ENCODE measurements at places on chromosomes 4 and X.

GRCh38 chrX:119236623-119237561 lies 807 bp downstream of the PGRMC1 start:
- peak; percentile 68 for DNase-seq

DNA sequence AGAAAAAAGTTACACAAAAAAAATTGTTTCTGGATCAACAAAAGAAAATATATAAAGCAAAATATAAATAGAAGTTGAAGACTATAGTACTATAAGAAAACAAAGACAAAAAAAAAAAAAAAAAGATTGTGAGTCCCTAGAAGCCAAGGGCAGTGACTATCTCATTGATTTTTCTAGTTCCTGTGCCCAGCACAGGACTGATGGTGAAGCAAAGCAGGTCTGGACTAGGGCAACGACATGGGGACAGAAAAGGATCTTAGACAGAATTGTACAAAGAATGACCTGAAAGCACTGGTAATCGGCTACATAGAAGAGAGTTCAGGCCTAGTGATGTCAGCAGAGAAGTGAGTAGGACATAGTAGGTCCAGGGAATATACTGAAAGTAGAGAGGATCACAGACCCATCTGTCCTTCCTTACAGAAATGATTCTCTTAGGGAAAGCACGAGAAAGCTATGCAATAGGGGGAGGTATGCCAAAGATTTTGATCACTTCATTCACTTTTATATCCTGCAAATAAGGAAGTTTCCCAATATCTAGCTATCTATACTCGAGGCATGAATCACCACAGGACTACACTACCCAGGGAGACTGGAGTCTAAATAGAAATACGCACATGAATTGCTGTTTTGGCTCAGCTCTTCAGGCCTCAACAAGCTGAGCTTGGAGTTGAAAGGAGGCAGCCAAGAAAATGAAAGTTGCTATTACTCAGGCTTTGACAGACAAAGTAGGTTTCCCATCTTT lies 230.9 kb upstream of the GPC4 start:
- no peak for DNase-seq

DNA sequence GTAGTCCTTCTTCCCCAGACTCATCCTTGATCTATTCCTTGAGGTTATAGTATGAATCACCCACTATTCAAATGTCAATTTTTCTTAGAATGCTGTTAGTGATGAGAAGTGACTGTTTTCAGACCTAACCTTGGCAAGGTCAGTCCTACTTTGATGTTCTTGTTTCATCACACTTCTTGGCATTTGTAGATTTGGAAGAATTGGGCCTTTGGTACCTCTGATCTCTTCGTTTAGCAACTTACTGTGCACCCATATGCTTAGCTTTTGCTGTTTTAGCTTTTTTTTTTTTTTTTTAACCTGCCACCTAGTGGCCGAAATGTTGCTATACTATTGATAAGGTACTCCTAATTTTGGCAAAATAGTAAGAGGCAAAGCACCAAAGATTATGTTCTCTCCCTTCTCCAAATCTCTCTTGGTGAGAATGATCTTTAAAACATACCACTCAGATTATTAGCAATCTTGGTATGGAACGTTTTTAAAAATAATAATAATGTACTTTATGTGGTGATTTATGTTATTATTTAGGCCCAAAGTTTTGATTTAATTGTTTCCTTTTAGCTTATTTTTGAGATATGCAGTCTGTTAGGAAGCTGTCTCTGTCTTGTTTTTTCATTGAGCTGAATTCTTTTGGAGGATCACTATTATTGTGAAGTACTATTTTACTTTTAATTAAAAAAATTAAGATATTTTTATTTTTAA lies 16.6 kb downstream of the DCK start:
- DNase-seq: no peak

- DNase-seq: no peak
Observed at GRCh38 chr4:152368001-152368400, 167.9 kb downstream of the FBXW7 start.

DNA sequence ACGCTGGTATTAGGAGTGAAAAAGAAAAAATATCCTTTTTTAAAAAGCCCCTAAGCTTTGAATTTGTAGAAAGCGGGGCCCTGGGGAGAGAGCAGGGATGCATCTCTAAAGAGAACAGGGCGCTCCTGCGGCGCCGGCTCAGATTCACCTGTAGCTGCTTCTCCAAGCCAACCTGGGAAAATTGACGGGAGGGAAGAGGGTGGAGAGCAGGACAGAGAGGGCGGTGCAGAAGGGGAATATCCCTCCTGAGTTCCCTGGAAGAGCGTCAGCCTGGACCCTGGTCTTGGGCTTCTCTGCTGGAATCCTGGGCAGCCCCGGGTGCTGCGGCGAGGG lies 776 bp upstream of the SOWAHD start:
- no peak for DNase-seq

DNA sequence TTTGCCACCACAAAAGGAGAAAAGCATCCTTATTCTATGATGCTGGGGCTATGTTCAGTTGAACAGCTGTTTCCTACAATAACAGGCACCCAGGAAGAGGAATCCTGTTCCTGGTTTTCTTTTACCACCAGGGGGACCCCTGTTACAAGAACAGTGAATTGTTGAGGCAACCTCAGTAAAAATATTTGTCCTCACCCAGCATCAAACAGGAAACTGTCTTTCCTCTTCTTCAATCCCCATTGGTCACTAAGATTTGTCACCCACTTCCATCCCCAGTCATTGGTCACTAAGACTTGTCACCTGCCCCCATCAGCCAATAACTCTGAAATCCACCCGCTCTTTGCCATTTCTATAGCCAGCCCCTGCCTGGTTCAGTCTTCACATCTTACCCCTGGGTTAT lies 143.5 kb upstream of the GALNT7 start:
- no peak for DNase-seq

DNA sequence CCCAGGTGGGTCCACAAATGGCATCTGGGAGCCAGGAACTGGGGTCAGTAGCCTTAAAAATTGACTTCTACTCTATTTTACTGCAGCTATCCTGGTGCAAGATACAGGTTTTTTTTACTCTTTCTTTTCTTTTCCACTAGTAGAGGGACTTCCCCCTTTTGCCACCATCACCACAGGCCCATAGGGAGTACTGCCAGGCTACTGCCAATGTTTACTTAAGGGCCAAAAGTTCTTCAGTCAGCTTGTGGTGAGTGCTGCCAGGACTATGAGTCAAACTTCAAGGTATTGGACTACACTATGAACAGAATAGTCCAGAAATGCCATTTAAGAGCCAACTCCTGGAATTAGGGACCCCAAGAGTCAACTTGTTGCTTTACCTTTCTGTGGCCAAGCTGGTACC lies 94.7 kb downstream of the EDA2R start:
- no peak for DNase-seq

- DNase-seq: no peak
Observed at GRCh38 chr4:8195431-8195830, 3.7 kb upstream of the SH3TC1 start.

GRCh38 chr4:91758487-91758886 lies 545.3 kb upstream of the GRID2 start:
- DNase-seq: no peak

GRCh38 chr4:90198086-90198847 lies 71.1 kb downstream of the CCSER1 start:
- no peak for DNase-seq

GRCh38 chrX:47936224-47936939 lies 67.4 kb downstream of the ZNF182 start:
- no peak for DNase-seq

DNA sequence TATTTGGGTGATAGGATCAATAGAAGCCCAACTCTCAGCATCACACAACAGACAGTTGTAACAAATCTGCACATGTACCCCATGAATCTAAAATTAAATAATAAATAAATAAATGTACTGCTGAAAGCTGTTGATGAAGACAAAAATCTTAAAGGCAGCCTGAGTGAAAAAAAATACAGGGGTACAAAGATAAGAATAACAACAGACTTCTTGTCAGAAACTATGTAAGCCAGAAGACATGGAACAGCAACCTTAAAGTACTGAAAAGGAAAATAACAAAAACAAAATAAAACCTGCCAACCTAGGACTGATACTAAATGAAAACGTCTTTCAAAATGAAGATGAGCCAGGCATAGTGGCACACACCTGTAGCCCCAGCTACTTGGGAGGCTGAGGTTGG lies 25.0 kb upstream of the PDLIM5 start:
- no peak for DNase-seq

- no peak for DNase-seq
Observed at GRCh38 chr4:95181243-95181995, 367.4 kb downstream of the UNC5C start.

- DNase-seq: no peak
Observed at GRCh38 chr4:155450676-155451075, 73.9 kb upstream of the MAP9 start.

GRCh38 chrX:96971812-96972211 lies 88.1 kb downstream of the RPA4 start:
- no peak for DNase-seq

- DNase-seq: no peak
Observed at GRCh38 chr4:95204267-95204844, 344.4 kb downstream of the UNC5C start.

GRCh38 chr4:186216465-186217024 lies 10.8 kb upstream of the KLKB1 start:
- DNase-seq: no peak

- no peak for DNase-seq
Observed at GRCh38 chr4:17055788-17056187, 157.3 kb upstream of the LDB2 start.

GRCh38 chrX:134692233-134692632 lies 34.0 kb upstream of the PLAC1 start:
- DNase-seq: no peak

DNA sequence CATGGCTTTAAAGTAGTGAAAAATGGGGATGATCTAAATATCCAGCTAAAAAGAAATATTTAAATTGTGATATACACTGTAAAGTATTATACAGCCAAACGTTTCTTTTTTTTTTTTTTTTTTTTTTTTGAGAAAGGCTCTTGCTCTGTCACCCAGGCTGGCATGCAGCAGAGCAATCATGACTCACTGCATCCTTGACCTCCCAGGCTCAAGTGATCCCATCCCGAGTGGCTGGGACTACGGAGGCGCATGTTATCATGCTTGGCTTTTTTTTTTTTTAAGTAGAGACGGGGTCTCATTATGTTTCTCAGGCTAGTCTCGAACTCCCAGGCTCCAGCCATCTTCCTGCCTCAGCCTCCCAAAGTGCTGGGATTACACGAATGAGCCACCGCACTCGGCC lies 17.1 kb downstream of the SMIM14 start:
- DNase-seq: no peak

- DNase-seq: no peak
Observed at GRCh38 chrX:5907207-5907606, 321.5 kb downstream of the NLGN4X start.

DNA sequence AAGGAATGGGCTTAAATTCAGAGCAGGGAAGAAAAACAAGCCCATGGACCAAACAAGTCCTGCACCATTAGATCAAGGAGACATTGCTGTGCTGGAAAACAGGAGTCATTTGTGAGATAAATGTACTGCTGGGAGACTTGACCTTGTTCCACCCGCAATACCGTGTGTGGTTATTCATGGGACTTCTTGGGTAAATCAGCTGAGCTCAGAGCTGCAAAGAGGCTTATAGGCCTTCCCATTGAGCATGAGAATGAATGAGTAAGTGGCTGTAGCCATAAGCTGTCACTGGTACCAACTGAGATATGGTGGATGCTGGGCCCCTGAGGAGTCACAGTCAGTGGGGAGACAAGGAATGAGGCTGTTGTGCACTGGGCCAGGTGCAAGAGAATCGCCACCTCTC lies 2.3 kb upstream of the CYTL1 start:
- no peak for DNase-seq

GRCh38 chrX:46140272-46140671 lies 404.9 kb downstream of the ZNF674 start:
- no peak for DNase-seq

- DNase-seq: no peak
Observed at GRCh38 chrX:53486285-53486684, 52.1 kb upstream of the HSD17B10 start.

- DNase-seq: no peak
Observed at GRCh38 chr4:188869581-188869980, 730.3 kb downstream of the TRIML1 start.

DNA sequence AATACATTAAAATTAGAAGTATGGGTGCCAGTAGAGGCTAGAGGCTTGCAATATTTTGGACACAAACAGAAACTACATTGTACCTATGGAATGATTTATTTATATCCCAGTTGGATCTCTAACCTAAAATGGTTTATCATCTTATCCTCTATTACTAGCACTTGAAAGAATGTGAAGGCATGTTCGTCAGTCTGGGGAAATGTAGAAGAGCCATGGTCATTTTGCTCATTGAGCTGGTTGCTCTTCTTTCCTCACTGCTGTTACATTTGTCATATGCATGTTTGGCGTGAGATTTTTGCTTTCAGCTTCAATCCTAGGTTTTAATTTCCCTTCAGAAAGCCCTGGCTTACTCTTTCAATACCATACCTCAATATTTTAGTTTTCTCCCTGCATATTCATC lies 82.4 kb upstream of the MYOZ2 start:
- no peak for DNase-seq

DNA sequence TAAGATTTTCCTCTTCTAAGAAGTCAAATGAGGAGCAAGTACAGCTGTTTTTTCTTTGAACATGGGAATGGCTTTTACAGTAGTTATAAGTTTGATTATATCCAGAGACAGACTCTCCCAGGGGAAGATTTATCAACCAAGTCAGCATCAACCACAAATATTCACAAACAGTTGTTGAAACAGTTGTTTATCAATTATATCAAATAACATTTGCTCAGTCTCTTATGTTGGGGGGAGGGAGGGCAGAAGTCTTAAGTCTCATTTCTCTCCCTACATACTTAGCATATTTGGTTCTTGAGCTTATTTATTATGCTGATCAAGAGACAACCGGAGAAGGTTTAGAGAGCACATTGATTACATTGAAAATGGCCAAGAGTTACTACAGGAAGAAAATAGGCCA lies 110.1 kb downstream of the FBXO8 start:
- DNase-seq: no peak

DNA sequence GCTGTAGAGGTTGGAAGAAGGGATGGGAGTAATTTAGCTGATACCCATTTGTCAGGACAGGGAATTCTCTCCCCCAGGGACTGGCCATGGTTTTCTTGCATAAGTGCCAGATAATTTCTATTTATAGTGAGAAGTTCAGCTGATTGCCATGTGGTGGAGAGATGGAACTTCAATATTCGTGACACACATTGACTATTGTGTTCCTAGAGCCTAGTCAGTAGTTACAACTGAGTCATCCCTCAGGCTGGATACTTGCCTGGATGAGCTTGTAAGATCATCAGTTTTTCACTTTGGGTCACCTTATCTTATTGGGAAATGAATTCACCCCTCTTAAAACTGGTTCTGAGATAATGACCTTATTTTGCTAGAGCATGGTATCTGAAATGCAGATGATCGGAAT lies 32.2 kb downstream of the CFAP299 start:
- no peak for DNase-seq

- no peak for DNase-seq
Observed at GRCh38 chrX:155998116-155998515, 620 bp downstream of the IL9R start.

GRCh38 chrX:70026851-70027200 lies 22.9 kb downstream of the AWAT2 start:
- no peak for DNase-seq

GRCh38 chrX:108209006-108209554 lies 117.5 kb downstream of the ATG4A start:
- no peak for DNase-seq

Measured in left forelimb (tissue), 1 donor.